Osteocyte (in vitro differentiated cells): ENCODE measurements at places on chromosomes 11 and 22. TPM values are rescaled to one million over a fixed set of nuclear protein-coding genes. Genes with fewer than 3 reads are reported as not detected.
A peak's percentile ranks its signal among the peaks of the same experiment; 100 is the strongest.

The AP2A2 gene
- total RNA-seq: 96.7 and 102 TPM in 2 replicates

DNA sequence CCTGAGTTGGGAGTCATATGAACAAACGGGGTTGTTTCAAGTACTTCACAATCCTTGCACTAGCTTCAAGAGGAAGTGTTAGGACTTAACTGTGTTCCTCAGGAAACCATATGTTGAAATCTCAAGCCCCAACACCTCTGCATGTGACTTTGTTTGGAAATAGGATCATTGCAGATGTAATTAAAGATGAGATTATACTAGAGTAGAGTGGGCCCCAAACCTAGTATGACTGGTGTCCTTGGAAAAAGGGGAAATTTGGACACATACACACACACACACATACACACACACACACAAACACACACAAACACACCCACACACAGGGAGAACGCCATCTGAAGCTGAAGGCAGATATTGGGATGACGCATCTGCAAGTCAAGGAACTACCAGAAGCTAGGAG is 6.4 kb upstream of the CEP295 start:
- H3K4me1 ChIP-seq: no peaks in the 10 kb centered on the region
- no peaks in the 10 kb centered on the region for H3K36me3 ChIP-seq
- no peak overlapping the region for H3K27ac ChIP-seq
- H3K4me3 ChIP-seq: no peak overlapping the region
- peaks cover 82% of the 10 kb centered on the region for H3K27me3 ChIP-seq

DNA sequence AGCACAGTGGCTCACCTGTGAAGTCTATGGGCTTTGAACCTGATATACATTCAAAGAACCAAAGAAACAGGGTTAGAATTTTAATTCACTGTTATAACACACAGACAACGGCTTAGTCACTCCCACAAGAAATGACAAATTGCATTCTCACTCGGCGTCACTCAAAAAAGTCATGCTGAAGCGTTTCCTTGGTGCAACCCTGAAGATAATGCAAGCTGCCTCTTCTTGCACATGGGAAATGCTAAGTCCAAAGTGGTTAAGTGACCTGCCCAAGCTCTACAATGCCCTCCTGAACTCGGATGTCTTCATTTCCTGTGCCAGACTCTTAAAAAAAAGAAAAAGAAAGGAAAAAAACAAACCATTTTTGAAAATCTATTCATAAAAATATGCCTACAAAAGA is 10.0 kb downstream of the LGR4 start:
- H3K27ac ChIP-seq: peak overlapping the region; percentile 90
- H3K4me1 ChIP-seq: peaks cover 86% of the 10 kb centered on the region
- no peaks in the 10 kb centered on the region for H3K36me3 ChIP-seq

DNA sequence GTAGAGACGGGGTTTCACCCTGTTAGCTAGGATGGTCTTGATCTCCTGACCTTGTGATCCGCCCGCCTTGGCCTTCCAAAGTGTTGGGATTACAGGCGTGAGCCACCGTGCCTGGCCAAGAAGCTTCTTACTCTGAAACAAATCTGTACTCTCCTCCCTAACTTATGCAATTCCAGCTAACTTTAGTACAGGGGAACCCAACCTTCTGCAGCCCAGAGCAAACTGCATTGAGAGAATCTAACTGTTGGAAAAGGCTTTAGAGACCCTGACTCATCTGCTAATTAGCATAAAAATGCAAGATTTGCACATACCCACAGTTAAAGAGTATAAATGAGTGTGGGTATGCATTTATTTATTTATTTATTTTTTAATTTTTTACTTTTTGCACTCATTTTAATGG is 64.8 kb downstream of the APOL5 start:
- H3K36me3 ChIP-seq: peaks cover 25% of the 10 kb centered on the region
- peaks cover 71% of the 10 kb centered on the region for H3K4me1 ChIP-seq
- H3K27ac ChIP-seq: no peak overlapping the region
- H3K4me3 ChIP-seq: no peak overlapping the region
- no peak for DNase-seq

GRCh38 chr11:67289226-67289650 is at the start of gene ANKRD13D:
Gene ANKRD13D (plus strand): TSS chr11:67289303. CDS start chr11:67289461, 158 bp downstream.
- no peaks in the 10 kb centered on the region for H3K27me3 ChIP-seq
- no peak for DNase-seq
- peaks cover 9% of the 10 kb centered on the region for H3K36me3 ChIP-seq
- H3K27ac ChIP-seq: peak within 1 kb of the TSS; percentile 93
- H3K4me3 ChIP-seq: peak within 1 kb of the TSS; percentile 92

The PLEKHA7 gene
- 14.9 and 15.6 TPM in 2 replicates for total RNA-seq

- peaks cover 15% of the 10 kb centered on the region for H3K36me3 ChIP-seq
- no peaks in the 10 kb centered on the region for H3K27me3 ChIP-seq
- DNase-seq: no peak
- H3K4me1 ChIP-seq: no peaks in the 10 kb centered on the region
- no peak overlapping the region for H3K27ac ChIP-seq
- H3K4me3 ChIP-seq: no peak overlapping the region
These were observed 33.7 kb downstream of the USP28 start for GRCh38 chr11:113841691-113842090.

GRCh38 chr11:86990515-86990914 is 35.3 kb upstream of the FZD4 start:
- H3K36me3 ChIP-seq: no peaks in the 10 kb centered on the region
- DNase-seq: no peak
- H3K4me3 ChIP-seq: no peak overlapping the region

- DNase-seq: no peak
- no peaks in the 10 kb centered on the region for H3K4me1 ChIP-seq
- H3K36me3 ChIP-seq: peaks cover 11% of the 10 kb centered on the region
- H3K4me3 ChIP-seq: no peak overlapping the region
These were observed 43.5 kb downstream of the CBL start for GRCh38 chr11:119249671-119250010.

DNA sequence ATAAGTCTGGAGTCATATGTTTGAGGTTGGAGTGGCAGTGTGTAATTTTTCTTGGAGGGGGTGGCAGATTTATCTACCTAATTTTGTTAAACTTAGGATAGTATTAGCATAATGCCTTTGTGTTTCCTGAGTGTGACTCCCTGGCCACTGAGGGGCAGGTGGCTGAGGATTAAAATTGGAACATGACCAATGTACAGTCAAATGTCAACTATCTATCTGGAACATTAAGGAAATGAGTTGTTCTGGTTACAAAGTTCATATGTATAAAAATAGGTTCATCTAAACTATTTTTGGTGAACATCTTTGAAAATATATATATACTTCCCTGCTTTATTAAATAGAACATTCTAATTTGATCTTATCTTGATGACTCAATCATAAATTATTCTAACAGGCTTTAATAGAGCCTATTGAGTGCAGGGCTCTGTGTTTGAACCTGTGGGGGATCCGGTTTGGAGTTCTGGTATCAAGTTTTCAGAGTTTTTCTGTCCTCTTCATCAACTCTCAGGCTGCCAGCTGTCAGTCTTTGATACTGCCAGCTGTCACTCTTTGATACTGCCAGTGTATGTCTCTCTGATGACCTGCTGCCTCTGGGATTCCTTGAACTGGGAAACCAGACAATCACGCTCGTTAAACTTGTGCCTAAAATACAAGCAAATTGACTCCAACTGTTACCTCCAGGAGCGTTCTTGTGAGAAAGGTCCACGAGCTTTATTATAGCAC is 309.6 kb downstream of the METTL15 start:
- no peaks in the 10 kb centered on the region for H3K36me3 ChIP-seq
- H3K27me3 ChIP-seq: no peaks in the 10 kb centered on the region
- H3K4me1 ChIP-seq: no peaks in the 10 kb centered on the region
- no peak overlapping the region for H3K27ac ChIP-seq
- no peak overlapping the region for H3K4me3 ChIP-seq

The ARFIP2 gene
- 58.0 and 64.6 TPM in 2 replicates for total RNA-seq
